ENCODE measurements at places on chromosomes 11 and 22. TPM values are rescaled to one million over a fixed set of nuclear protein-coding genes. Genes with fewer than 3 reads are reported as not detected.

GRCh38 chr11:59437770-59438169 is 1.5 kb downstream of the OR5A1 start:
- no peak for DNase-seq

GRCh38 chr11:19617696-19618523 is 94.7 kb upstream of the NAV2 start:
- DNase-seq = no peak

GRCh38 chr22:21726650-21727049 is 8.9 kb downstream of the YPEL1 start:
- no peak for DNase-seq

DNA sequence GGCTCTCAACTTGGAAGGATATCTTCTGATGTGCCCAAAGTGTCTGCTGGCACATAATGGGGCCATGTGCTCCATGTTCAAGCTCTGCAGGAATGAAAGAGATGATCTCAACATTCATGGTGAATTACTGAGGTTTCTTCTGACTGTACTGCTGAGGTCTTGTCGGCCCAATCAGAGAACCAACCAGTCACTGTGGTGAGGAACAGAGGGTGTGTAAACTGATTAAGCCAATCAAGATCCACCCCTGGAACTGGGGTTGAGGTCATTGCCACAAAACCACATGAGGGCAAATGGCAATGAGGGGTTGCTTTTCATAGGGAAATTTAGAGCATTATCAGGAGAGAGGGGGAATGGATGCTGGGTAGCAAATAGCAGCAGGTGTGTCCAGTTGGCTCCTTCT is 152.3 kb upstream of the RAG2 start:
- DNase-seq = no peak

DNA sequence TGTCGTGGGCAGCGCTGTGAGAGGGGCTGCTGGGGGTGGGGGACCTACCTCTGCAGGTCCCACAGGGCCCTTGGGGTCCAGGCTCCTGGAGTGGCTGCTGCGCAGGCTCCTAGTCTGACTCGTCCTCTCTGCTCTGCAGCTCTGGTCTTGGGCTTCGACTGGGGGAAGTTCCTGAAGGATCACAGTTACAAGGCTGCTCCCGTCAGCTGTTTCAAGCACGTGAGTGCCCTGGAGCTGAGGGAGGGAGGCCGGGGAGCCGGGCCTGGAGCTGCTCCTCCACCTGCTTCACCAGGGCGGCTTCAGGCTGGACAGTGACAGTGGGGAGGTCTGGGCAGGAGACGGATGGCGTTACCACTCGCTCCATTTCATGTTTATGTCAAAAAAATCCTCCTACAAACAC is 11.9 kb downstream of the L3MBTL2 start:
- no peak for DNase-seq

DNA sequence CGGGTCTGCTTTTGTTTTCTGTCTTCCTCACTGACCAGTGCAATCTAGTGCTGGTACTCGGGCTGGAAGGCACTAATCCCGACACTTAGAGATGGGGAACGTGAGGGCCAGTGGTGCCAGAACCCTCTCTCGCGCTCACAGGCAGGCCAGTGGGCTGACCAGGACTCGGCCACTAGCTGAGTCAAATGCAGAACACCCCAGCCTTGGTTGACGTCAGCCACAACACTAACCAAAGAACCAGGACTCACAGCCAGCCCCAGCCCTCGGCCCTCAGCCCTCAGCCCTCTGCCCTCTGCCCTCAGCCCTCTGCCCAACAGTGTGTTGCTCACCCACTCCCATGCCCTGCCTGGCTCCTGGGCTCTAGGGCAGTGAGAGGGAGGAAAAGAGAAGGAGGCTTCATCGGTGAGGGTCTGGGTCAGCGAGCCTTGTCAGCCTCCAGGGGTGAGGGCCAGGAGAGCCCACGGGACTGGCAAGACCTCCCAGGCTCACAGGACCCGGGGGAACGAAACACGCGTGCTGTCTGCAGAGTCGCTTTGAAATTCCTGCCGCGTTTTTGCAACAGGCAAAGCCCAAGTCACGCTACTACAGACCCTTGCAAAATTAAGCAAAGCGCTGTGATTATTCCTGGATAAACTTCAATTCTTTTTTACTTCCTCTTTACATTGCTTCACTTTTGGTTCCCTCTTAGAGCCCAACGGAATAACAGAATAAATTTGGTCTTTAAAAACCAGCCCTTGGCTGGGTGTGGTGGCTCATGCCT is 27.5 kb downstream of the KIAA0930 start:
- DNase-seq = peak; percentile 76

GRCh38 chr22:23125512-23126103 is 16.2 kb downstream of the RSPH14 start:
- no peak for DNase-seq

GRCh38 chr11:134497586-134497985 is 85.5 kb upstream of the B3GAT1 start:
- DNase-seq = peak; percentile 59

GRCh38 chr11:112121981-112122615 is 35.4 kb downstream of the SDHD start:
- DNase-seq = no peak

DNA sequence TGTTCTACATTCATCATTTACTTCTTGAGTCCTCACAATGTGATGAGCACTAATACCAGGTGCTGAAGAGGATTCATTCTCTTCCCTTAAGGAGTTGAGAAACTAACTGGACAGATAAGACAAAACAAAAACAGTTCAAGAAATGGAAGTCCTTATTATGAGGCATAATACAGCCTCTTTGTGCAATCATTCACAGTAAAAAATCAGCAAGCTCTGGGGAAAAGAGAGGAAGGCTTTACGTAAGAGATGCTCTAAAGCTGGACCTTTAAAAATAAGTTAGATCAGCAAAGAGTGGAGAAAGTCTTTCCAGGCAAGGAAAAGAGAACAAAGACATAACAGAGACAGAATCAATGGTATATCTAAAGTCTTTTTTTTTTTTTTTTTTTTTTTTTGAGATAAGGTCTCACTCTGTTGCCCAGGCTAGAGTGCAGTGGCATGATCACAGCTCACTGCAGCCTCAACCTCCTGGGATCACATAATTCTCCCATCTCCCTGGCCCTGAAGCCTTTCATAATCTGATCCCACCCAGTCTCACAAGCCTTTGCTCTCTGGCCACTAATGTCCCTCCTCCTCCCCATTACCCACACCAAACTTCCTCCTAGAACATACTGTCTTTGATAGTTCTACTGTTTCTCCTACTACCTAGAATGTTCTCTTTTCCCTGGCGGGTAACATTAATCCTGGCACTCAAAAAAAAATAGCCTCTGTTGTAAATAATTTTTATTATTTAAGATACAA is 40.9 kb downstream of the MRTFA start:
- DNase-seq = no peak

DNA sequence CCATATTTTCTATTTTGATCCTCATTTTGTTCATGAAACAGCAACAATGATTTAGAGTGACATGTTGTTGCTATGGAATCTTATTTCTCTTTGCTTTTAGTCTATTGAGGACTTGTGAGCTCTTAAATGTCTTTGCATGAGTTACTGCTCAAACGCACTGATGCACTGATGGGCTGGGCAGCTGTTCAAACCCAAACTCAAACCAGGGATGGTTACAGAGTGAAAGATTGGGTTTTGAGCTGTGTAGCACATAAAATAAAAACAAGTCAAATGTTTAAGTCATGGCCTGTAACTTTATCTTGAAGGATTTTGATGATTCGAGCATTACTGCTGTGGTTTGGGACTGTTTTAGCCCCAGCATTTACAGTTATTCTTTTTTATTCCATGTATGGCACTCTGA is 20.1 kb upstream of the NCAM1 start:
- no peak for DNase-seq

- DNase-seq = no peak
Observed at GRCh38 chr22:23240639-23241389, 60.5 kb downstream of the BCR start.

DNA sequence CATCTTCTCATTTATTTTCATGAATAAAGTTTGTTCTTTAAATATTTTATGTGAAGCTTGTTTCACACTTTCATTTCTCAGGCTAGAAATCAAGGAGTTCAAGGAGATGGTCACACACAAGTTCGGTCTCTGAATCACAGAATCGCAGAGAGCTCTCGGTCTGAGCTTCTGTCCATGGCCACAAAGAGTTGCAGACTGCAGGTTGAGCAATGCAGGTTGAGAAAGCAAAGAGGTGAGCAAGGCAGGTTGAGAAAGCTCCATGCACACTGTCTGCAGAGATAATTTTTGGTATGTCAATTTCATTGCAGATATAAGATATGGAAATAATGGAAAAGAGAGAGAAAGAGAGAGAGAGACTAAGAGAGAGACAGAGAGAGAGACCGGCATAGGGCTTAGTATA is 32.9 kb upstream of the VWA5A start:
- DNase-seq = no peak

DNA sequence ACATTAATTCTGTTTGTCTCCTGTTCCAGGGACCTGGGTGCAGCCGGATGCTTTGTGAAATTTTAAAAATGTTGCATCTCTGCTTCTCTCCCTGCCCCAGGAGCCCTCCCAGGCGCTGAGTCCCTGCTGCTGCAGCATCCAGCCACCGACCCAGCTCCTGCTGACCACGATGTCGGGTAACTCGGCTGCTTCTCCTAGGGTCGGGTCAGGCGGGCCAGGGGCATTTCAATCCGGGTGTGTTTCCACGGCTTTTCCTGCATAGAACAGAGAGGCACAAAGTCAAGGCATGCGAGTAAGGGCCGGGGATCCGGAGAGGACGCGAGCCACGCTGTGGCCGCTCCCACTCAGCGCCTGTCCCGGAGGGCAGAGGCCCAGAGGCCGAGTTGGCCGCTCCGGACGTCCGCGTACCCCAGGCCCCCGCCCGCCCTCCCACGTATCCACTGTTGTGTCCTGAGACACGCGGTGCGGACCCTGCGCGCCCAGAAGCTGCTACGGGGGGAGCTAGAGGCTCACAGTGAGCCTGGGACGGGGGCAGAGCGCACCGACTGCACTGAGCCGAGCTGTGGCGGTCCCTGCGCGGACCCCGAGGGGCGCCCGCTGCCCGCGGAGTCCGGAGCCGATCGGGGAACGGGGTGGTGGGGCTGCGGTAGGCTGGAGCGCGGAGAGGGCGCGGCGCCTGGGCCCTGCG is at the start of gene POU2AF3:
TSS of gene POU2AF3 (plus strand) at position 134 of the 688 bp plus-strand sequence. CDS start at position 170, 36 bp downstream.
- DNase-seq = peak; percentile 77

- peak; percentile 38 for DNase-seq
Observed at GRCh38 chr11:134524896-134525845, 113.1 kb upstream of the B3GAT1 start.

GRCh38 chr11:57416436-57416835 is 10.5 kb downstream of the SLC43A3 start:
- DNase-seq = no peak

DNA sequence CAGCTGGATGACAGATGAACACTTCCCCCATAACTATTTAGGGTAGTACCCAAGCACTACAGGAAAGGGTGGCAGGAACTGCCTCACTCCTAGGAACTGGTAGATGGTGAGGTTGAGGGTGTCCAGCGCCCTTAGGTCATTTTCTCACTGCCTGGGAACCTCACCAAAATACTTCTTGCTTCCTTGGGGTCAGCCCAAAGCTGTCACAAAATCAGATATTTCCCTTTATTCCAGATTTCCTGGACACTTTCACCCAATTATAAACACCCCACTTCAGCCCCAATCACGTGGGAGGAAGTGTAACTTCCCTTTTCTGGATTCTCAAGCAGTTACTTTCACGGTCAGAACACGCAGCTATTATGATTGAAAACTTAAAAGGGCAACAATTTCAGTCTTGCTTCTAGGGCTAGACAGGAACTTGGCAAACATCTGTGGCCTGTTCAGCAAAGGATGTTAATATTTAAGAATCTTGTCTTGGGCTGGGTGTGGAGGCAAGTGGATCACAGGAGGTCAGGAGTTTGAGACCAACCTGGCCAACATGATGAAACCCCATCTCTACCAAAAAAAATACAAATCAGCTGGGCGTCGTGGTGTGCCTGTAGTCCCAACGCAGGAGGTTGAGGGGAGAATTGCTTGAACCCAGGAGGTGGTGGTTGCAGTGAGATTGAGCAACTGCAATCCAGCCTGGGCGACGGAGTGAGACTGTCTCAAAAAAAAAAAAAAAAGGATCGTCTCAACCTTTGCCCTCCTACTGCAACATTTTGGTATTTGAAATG is 4.0 kb downstream of the FTH1 start:
- peak; percentile 65 for DNase-seq

GRCh38 chr11:83410605-83411565 is 124.7 kb upstream of the CCDC90B start:
- DNase-seq = no peak

DNA sequence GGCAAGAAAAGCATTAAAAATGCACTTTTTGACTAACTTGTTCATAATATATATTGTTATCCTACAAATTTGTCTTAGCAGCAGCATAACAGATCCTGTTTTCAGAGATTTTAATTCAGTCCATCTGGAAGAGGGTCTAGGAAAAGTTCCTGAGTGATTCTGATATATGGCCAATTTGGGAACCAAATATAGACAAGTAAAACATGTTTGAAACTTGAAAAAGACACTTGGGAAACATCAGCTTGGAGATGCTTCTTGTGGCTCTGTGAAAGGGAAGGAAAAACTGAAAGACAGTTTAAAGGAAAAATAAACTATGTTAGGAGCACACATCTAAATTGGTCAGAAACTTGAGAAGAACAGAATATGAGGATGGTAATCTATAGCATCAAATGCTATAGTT is 697.5 kb downstream of the CNTN5 start:
- DNase-seq = no peak

GRCh38 chr22:38162881-38163843 is 18.5 kb downstream of the PLA2G6 start:
- no peak for DNase-seq

DNA sequence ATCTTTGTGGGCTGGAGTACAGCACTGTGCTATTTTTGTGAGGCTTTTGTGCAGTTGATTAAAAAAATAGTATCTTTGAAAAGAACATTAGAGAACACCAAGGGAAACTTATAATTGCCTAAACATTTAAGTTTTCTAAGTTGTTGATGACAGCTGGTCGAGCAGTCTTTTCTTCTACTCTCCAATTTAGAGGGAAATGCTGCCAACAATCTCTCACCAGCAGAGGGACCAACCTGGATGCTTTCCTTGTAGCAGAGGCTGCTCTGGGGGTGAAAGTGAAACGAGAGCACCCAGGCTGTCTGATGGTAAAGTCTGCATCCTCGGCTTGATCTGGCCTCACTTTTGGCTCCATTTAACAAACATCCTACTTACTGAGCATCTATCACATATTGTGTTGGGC is 1286.5 kb upstream of the TENM4 start:
- no peak for DNase-seq

DNA sequence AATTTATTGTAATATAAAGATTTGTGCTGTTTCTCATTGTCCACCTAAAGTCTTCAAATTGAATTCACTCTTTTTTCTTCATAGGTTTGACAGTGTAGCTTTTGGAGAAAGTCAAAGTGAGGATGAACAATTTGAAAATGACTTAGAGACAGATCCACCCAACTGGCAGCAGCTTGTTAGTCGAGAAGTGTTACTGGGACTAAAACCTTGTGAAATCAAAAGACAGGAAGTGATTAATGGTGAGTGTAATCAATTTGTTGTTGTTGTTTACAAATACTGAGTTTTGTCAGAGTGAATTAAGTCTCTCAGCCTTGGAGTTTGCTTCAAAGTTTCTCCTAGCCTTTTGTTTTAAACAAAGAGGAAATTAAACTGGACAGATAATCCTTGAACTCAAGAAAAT is 53.6 kb upstream of the GRIK4 start:
- no peak for DNase-seq

Gene KRTAP5-1
- polyA plus RNA-seq = not detected

Gene UCP3
- polyA plus RNA-seq = 1.5 TPM

Gene SPDYC
- polyA plus RNA-seq = not detected

Gene CD3D
- polyA plus RNA-seq = 70.7 TPM

Gene STIM1
- 16.3 TPM for polyA plus RNA-seq

Gene CATSPERZ
- polyA plus RNA-seq = 0.09 TPM

Gene OR8G5
- polyA plus RNA-seq = not detected

Gene SYCE3
- not detected for polyA plus RNA-seq

Data from spleen (tissue), 13 donors.